ENCODE measurements at places on chromosomes 5 and 9.

GRCh38 chr5:72523960-72524582 lies 16.9 kb upstream of the ZNF366 start:
- peak; percentile 37 for DNase-seq

DNA sequence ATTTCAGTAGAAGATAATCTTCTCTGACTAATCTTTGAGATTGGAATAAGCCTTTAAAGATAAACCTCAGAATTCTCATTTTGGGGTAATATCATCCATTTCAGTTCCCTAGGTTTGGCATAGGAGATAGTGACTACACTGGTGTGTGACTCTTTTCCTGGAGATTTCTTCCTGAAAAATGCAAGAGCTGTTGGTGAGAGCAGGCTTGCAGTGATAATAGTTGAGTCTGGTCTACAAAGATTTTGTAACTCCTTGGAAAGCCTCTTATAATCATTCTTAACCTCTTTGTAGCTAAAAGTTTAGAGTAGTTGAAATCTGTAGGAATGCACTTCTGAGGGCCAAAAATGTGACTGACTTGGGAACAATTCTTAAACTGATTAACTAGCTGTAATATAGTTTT lies 23.4 kb downstream of the RANBP17 start:
- no peak for DNase-seq

DNA sequence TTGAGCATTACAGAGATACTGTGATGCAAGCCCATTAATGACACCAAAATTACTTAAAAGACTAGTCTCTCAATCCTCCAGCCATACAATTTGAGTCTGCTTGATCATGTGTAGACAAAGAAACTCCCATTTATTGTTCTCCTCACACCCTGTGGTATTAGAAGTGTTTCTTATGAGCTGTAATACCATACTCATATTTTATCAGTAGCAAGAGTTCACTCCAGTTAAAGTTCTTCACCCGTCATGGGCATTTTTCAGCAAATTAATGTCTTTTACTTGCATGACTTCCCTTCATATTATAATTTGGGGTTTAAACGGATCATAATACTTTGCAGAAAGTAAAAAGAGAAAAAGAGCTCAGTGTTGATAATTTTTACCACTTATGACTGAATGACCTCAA lies 242.9 kb downstream of the BNC2 start:
- DNase-seq, result no peak

- DNase-seq, result no peak
These were observed 39.1 kb downstream of the G3BP1 start for GRCh38 chr5:151810897-151811296.

GRCh38 chr9:126514037-126514821 lies 99.5 kb upstream of the LMX1B start:
- peak; percentile 44 for DNase-seq

GRCh38 chr5:92687821-92688722 lies 892.9 kb downstream of the NR2F1-AS1 start:
- DNase-seq, result peak; percentile 46

DNA sequence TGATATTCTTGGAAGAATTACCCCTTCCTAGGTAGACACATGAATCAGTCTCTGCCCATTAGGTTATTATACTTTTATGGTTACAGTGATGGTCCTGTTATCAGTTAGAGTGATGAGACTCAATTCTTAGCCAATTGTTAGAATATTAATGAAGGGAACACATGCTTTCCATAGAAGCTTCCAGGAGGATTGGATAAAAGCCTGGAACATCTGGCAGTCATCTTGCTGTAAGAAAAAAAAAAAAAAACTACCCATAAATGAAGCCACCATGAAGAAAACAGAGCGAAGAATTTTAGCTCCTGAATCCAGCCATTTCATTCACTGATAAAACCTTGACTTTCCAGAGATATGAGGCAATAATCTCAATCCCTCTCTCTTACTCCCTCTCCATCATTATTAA lies 262.5 kb upstream of the GRIN3A start:
- DNase-seq, result no peak

- DNase-seq, result no peak
These were observed 190.3 kb upstream of the PTGER4 start for GRCh38 chr5:40489421-40489820.

- no peak for DNase-seq
These were observed 330.2 kb downstream of the OSTF1 start for GRCh38 chr9:75418518-75418917.

DNA sequence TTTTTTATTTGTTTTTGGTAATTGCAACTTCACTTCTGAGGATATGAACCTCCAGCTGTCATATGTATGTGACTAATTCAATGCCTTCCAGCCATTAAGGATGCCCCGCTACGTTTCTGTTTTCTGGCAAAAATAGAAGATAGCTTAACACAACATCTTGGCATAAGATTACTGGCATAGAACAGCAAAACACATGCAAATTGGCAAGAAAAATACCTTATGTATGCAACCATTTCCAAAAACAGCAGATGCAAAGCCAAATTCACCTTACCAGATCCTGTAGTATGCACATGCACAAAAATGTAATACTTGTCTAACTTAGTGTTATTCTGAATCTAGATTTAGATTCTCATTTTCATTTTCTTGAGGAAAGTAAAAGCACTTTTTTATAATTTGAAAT lies 461.1 kb upstream of the CYLC2 start:
- DNase-seq, result no peak

- DNase-seq, result no peak
These were observed 3.7 kb downstream of the C9orf50 start for GRCh38 chr9:129617167-129617566.
